ENCODE measurements at places on chromosomes 2 and 18.

- no peak for DNase-seq
These were observed 1169.2 kb upstream of the NXPH2 start for GRCh38 chr2:139949242-139949972.

GRCh38 chr18:11983592-11983991 is 2.3 kb downstream of the IMPA2 start:
- no peak for DNase-seq

GRCh38 chr18:9413576-9413975 is 61.7 kb upstream of the RALBP1 start:
- DNase-seq, result peak; percentile 84

DNA sequence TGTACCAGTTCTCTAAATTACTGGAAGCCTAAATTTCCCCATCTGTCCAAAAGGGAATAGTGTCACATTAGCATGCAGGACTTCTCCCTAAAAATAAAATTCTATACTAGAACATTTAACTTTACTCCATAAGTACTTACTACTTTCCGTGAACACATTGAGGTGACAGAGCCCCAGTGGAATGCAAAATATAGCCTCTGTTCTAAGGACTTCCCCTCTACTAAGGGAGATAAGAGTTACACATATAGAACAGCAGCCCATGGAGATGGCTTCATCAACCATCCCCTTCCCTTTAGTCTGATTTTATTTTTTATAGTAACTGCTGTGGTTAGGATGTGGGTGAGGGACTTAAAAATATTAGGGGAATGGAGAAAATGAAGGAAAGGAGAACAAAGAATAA is 68.9 kb upstream of the STPG4 start:
- peak; percentile 47 for DNase-seq

DNA sequence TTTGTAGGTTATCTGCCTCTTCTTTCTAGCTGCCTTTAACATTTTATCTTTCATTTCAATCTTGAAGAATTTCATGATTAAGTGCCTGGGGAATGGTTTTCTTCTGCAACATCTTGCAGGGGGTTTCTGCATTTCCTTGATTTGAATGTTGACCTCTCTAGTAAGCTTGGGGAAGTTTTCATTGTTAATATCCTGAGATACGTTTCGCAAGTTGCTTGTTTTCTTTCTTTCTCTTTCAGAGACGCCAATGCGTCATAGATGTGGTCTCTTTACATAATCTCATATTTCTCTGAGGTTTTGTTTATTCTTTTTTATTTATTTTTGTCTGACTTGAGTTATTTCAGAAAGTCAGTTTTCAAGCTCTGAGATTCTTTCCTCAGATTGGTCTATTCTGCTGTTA is 225.7 kb downstream of the XIRP2 start:
- DNase-seq, result no peak

GRCh38 chr2:169928463-169928864 is 101.2 kb downstream of the UBR3 start:
- DNase-seq, result peak; percentile 67

DNA sequence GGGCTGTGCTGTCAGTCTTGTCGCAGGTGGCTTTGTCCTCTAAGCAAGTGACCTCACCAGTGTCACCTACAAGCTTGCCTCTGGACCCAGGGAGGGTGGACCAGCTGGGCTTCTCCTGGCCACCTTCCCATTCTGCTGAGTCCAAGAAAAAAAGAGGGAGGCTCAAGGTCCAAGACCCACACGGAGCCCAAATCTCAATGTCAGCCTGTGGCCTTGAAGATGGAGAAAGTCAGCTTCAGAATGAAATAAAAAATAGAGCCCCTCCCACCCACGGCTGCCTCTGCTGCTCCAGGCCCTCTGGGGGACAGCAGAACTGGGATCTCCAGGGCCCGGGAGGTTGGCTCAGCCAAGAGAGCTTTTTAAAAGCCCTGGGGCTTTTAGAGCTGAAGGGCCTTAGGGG is 145.9 kb downstream of the TNS1 start:
- no peak for DNase-seq

GRCh38 chr2:19580264-19580663 is 221.8 kb upstream of the OSR1 start:
- DNase-seq, result no peak

GRCh38 chr2:227036527-227036926 is 127.5 kb downstream of the COL4A4 start:
- DNase-seq, result no peak

DNA sequence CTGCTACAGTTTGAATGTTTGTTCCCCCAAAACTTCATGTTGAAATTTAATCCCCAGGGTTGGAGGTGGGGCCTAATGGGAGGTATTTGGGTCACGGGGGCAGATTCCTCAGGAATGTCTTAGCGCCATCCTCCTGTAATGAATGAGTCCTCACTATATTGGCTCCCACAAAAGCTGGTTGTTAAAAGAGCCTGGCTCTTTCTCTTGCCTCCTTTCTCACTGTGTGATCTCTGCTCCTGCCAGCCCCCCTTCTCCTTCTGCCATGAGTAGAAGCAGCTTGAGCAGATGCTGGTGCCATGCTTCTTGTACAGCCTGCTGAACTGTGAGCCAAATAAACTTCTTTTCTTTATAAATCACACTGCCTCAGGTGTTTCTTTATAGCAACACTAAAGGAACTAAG is 721.0 kb upstream of the PKDCC start:
- DNase-seq, result no peak

- no peak for DNase-seq
These were observed 23.2 kb upstream of the EFR3B start for GRCh38 chr2:25018681-25019080.

- DNase-seq, result no peak
These were observed 1065.2 kb upstream of the FAM98A start for GRCh38 chr2:34664266-34664665.

DNA sequence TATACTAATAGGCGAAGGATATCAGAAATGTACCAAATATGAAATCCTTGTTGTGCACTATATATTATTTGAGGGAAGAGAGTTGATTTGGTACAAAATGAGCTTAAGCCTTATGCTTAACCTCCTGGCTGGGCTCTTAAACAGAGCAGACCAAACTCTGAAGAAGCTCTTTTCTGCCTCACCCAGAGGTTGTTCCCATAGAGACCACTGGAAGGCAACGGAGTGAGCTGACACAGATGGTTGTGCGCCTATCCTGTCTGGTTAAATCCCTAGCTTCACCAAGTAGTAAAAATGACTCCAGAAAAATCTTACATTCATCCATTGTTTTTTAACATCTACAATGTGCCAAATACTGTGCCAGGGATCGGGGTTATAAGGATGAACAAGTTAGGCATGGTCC is 55.9 kb upstream of the NOL4 start:
- no peak for DNase-seq

- no peak for DNase-seq
These were observed 26.9 kb upstream of the GPR75 start for GRCh38 chr2:53886406-53887280.

DNA sequence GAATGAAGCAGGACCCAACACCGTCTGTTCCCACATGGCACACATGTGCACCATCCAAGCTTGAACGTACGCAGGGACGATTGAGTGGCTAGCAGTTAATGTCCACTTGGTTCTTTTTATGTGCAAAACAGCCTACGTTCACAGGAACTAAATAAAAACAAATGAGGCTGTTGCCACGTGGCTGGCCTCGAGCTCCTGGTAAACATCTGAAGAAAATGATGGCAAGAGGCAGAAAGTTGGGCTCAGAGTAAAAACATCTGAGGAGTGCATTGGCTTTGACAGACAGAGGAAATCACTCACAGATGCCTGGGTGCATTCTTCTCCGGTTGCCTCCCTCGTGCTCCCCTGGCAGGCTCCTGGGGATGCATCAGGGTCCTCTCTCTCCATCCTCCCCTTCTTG is 177.9 kb downstream of the NRP2 start:
- DNase-seq, result no peak

DNA sequence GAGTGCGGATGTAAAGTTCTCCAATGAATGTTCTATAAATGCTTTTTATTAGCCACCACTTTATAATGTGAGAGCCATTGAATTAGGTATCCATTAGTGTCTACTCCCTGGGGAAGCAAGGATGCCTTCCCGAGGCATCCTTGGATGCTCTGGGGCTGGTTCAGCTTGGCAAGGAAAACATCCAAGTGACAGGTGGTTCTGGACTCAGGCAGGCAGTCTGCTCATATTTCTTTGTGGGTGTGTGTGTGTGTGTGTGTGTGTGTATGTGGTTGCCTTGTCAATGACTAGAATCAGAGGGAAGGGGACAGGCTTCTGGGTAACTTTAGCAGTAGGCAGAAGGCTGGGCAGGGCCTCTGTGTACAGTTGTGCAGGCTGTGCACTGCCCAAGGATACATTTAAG is 149.2 kb downstream of the TSN start:
- no peak for DNase-seq

- no peak for DNase-seq
These were observed 111.9 kb downstream of the OSR1 start for GRCh38 chr2:19246496-19246895.

GRCh38 chr2:79292239-79292957 is 132.8 kb upstream of the REG3A start:
- DNase-seq, result no peak

GRCh38 chr2:10036095-10036884 is 7.1 kb upstream of the KLF11 start:
- peak; percentile 59 for DNase-seq

GRCh38 chr2:33511141-33511540 is 34.7 kb downstream of the RASGRP3 start:
- DNase-seq, result no peak

- DNase-seq, result peak; percentile 30
These were observed 1.3 kb downstream of the HDAC4 start for GRCh38 chr2:239399433-239399920.

- DNase-seq, result peak; percentile 33
These were observed 124.6 kb downstream of the TMEFF2 start for GRCh38 chr2:192070099-192070498.

GRCh38 chr18:52387175-52387574 is 47.2 kb downstream of the DCC start:
- no peak for DNase-seq

GRCh38 chr2:205001300-205001966 is 456.2 kb downstream of the PARD3B start:
- no peak for DNase-seq

DNA sequence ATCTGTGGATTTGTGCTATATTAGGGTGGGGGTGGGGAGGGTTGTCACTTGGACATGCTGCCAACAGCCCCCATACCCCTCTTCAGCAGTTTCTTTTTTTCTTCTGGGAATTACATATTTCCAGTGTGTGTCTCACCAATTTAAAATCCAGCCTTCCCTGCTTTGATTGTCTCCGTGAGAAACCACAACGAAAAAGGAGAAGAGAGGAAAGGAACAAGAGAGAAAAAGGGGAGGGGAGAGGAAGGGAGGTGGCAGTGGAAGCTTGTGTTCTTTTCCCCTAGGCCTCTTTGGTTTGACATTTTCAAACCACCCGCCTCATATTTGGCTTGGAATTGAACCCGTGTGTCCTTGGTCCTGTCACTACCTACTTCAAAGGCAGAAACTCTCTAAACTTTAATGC is 860 bp downstream of the CTNNA2 start:
- no peak for DNase-seq

DNA sequence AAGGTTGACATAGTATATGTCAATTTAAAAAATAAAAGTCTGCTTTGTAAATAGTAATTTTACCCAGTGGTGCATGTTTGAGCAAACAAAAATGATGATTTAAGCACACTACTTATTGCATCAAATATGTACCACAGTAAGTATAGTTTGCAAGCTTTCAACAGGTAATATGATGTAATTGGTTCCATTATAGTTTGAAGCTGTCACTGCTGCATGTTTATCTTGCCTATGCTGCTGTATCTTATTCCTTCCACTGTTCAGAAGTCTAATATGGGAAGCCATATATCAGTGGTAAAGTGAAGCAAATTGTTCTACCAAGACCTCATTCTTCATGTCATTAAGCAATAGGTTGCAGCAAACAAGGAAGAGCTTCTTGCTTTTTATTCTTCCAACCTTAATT is 78.6 kb upstream of the CSRNP3 start:
- no peak for DNase-seq

DNA sequence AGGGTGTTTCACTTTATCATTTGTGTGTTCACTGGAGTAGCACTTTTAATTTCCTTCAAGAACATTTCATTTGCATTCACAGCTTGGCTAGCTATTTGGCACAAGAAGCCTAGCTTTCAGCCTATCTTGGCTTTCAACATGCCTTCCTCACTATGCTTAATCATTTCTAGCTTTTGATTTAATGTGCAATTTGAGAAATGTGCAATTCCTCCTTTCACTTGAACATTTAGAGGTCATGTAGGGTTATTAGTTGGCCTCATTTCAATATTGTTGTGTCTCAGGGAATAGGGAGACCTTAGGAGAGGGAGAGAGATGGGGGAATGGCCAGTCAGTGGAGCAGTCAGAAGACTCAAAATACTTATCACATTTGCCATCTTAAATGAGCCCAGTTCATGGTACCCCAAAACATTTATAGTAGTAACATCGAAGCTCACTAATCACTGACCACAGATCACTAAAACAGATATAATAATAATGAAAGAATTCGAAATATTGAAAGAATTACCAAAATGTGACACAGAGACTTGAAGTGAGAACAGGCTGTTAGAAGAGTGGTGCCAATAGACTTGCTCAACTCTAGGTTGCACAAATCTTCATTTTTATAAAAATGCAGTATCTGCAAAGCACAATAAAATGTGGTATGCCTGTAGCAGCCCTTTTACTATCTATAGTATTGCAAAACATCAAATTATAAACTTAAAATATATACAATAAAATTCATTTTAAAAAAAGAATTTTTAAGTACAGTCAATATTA is 561.2 kb downstream of the METTL4 start:
- no peak for DNase-seq

DNA sequence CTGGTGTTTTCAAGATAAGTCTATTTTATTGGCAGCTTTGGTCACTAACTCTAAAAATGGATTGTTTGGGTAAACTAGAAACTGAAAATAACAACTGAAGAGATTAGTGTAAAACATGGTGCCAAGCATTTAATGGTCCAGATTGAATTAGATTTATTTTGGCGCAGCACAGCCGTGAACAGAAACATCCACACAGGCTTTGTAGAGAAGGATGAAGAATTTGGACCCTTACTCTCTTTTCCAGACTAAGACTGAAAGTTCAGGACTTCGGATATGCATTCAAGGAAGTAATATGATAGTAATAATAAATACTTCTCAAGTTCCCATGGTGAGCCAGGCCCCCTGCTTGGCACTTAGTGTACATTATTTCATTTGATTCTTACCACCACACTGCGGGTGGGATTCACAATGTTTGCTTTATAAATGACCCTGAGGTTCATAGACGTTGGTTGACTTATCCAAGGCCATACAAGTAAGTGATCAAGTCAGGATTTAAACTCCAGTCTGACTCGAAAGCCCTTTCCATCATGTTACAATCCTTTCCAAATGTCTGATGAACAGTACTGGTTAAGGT is 54.2 kb upstream of the ITGB6 start:
- DNase-seq, result peak; percentile 91
